Cerebellum (tissue), 4 donors: ENCODE measurements at places on chromosomes 7 and 10.

DNA sequence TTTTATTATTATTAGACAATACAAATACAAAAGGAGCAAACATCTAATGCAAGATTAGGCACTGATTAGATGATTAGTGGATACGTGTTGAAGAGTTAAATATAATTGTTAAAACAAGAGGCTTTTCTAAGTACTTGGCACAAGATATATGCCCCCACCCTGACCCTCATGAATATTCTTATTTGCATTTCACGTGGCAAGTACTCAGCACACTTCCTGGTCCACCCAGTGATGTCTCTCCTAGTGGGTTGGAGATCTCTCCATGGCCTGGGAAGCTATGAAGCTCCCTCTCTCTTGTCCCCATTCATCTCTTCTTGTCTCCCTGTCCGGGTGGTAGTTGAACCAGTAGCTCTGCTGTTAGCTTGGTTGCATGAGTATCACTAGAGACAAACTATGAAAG lies 375.3 kb downstream of the ADRA2A start:
- DNase-seq, result no peak

DNA sequence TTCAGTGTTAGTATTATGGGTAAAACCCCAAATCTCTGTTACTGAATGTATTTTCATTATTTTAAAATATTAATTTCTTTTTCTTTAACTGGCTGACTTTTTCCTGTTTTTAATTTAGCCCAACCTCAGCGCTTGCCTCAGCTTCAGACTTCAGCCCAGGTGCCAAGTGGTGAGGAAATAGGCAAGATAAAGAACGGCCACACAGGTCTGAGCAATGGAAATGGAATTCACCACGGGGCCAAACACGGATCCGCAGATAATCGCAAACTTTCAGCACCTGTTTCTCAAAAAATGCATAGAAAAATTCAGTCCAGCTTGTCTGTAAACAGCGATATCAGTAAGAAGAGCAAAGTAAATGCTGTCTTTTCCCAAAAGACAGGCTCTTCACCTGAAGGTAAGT lies 57.5 kb downstream of the MDFIC start:
- DNase-seq, result no peak

DNA sequence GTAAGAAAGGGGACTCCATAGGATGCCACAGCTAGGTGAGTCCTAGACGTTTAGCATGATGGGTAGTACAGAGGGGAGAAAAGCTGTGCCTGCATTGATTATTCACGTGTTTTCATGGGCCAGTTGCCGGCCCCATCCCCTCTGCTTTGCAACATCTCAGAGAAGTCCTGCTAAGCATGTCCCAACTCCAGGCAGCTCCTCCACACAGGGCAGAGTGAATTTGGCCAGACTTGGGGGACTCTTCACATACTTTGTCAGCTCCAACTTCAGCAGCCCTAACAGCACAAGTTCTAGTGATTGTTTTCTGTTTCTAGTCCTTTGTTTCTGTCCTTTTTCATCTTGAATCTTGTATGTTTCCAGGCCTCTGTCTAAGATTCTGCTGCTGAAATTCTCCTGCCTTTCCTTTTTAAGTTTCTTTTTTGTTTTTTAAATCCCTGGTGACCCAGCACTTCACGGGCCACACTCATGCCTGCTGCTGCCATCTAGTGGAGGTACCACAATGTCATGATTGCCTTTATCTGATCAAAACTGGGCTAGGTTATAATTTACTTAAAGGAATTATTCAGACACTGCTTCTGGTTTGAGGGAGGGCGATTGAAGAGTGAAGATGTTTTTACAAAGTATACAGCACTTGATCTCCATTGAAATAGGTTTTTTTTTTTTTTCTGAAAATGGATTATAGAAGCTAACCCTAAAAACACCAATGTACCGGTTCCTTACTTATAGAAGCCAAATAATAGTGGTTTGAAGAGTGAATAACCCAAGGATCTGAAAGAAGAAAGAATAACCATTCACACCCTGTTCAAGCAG lies 276.9 kb downstream of the CSTF2T start:
- no peak for DNase-seq

GRCh38 chr7:48087349-48087748 lies 1.7 kb upstream of the UPP1 start:
- DNase-seq, result no peak

GRCh38 chr10:47030191-47030703 lies 119.0 kb downstream of the PTPN20 start:
- no peak for DNase-seq

DNA sequence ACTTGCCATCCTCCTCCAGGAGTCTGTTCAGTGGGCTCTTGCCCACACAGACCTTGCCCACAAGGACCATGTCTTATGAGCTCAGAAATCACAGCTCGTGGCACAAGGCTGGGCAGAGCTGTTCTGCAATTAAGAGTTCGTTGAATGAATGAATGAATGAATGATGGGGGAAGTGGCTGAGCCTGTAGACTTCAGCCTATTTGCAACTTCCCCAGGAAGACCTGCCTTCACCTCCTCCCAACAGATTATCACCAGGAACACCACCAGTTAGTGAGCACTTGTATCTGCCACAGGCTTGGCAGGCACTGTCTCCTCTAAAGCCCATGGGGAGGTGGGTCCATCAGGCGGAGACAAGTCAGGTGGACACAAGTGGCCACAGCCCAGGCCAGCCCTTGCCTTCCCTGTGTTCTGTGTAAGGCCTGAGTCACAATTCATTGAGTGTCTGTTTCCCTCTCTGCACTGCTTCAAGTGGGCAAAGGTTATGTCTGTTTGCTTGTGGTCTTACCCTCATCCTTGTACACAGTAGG lies 1.8 kb upstream of the FGF8 start:
- no peak for DNase-seq

DNA sequence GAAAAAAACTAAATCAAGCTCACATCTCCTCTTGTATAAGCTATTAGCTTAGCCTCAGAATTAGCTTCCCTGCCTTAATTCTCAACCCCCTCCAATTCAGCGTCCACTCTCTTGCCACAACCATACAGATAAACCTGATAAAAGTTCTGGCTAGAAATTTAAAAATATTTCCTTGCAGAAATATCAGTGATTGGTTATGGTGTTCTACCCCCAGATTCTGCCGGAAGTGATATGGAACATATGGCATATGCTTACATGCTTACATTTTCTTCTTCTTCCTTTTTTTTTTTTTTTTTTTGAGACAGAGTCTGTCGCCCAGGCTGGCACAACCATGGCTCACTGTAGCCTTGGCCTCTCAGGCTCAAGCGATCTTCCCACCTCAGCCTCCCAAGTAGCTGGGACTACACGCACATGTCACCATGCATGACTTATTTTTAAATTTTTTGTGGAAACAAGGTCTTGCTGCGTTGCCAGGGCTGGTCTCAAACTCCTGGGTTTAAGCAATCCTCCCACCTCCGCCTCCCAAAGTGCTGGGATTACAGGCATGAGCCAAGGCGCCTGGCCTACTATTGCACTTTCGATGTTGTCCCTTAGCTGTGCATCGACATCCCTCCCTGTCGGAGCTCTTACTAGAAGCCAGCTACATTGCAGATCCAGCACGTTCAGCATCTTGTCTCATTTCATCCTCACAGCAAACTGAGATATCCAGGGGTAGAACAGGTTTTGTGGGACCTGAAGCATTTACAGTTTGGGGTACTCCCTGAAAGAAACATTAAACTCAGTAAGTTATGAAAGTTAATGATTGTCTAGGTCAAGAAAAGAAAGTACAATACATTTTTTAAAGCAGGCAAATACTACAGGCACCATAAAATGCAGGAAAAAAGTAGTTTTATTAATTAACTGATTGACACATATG lies 205.6 kb upstream of the TCF7L2 start:
- no peak for DNase-seq

DNA sequence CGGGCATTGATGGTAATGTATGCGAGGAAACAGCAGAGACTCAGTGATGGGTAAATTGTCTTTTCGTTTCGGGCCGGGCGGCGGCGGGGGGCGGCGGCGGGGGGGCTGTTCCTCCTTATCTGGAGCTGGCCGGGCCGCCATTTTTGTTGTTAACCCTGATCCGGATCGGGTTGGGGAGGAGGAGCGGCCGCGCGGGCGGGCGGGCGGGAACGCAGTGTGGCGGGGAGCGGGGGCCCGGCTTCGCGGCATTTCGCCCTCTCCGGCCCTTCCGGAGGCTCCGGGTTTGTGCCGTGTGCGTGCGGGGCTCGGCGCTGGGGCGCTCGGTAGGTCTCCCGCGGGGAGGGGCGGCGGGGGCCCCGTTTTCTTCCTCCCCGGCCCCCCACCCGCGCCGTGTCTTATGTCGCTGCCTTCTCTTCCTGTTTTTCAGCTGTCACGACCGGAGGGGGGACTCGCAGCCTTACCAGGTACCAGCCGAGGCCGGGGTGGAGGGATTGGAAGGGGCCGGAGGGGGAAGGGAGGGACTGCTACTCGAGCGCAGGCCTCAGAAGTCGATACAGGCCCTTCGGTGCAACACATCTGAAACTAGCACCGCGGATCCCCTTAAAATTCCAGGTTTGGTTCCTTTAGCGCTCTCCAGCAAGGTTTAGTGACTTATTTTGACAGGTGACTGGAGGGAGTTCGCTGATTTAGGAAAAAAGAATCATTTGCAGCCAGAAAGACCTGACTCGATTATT lies 820 bp downstream of the WAC start:
- DNase-seq, result peak; percentile 59

DNA sequence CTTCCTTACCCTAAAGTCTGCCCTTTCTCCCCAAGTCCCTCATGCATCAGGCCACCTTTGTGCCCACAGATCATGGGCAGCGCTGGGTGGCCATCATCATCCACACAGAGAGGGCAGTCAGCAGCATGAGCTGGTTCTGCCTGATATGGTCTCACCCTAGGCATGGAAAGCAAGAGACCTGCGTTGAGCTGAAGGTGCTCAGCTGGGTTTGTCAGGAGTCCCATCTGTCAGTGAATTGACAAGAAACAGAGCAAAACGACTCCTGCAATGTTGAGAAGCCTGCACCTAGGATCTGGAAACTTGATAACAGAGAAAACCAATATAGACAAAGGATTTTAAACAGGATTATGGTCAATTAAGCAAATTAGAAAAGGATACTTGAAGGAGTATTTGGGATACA lies 242.7 kb upstream of the PRSS1 start:
- no peak for DNase-seq

DNA sequence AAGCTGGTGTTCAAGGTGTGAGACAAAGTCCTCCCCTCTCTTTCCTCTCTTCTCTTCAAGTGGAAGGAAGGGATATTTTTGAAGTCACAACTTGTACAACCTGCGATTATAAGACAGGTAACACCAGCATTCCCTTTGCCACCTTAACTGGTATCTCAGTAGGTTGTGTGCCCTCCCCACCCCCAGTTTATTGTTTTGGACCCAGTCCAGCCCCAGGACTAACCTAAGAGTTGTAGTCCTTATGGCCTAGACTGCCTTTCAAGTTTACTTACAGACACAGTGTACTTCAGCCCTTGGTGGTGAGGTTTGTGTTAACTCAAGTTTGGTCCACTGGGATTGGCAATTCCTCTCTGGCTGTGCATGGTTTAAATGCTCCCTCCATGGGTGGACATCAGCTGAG lies 26.8 kb upstream of the CYP2C8 start:
- no peak for DNase-seq

DNA sequence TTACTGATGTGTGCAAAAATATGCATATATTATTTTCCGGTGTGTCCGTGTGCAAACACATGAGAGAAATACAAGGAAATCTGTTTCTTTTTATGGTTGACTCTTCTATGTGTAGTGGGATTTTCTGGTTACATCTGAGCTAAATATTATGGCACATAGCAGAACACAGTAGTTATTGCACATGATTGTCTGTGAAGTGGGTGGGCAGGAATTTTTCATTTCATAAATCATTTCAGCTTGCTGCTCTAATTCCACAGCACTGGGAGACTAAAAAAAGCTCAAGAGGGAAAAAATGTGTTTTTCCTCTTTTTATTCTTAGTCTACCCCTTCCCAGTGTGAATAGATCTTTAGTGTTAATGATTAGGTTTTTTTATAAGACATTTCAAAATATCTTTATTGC lies 197.9 kb downstream of the MBL2 start:
- no peak for DNase-seq

- no peak for DNase-seq
These were observed 7.9 kb upstream of the SEPTIN7 start for GRCh38 chr7:35792873-35793489.
